ENCODE measurements at places on chromosomes 2 and 18.

DNA sequence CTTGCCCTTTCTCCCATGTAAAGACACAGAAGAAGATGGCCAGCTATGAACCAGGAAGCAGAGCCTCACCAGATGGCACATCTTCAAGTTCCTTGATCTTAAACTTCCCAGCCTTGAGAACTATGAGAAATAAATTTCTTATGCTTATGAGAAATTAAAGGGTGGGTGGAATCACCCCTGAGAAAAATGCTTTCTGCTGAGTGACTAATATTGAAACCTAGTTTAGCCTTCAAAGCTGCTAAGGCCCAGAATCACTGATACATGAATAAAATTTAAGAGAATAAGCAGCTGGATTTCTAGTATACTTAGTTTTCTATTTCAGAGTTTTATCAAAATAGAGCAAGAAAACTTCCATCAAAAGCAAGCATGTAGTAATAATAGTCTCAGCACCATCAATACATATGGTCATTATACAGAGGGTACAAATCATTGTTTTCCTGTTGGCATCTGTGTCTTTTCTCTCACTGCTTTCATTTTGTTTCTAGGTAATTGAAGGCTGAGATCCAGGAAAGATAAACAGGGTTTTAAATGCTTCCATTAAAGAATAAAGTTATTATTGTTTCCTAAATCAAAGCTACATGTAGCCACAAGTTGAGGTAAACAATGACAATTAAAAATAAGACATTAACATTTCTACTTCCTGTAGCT, 53.3 kb upstream of the COL5A2 start:
- no peak for DNase-seq

GRCh38 chr2:176158855-176159662, 2.0 kb downstream of the HOXD3 start:
- DNase-seq, result no peak

DNA sequence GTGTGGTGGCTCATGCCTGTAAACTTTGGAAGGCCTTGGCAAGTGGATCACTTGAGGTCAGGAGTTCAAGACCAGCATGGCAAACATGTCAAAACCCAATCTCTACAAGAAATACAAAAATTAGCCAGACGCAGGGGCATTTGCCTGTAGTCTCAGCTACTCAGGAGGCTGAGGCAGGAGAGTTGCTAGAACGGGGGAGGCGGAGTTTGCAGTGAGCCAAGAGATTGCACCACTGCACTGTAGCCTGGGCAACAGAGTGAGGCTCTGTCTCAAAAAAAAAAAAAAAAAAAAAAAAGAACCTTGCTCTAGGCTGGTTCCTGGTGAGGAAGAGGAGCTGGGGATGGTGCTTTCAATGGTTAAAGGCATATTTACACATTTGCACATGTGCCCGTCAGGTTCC, 129.4 kb downstream of the LYPD6B start:
- no peak for DNase-seq

GRCh38 chr2:209977386-209978239, 24.8 kb upstream of the RPE start:
- DNase-seq, result no peak

- DNase-seq, result no peak
These were observed 678.9 kb downstream of the ARHGAP15 start for GRCh38 chr2:143808166-143808565.

DNA sequence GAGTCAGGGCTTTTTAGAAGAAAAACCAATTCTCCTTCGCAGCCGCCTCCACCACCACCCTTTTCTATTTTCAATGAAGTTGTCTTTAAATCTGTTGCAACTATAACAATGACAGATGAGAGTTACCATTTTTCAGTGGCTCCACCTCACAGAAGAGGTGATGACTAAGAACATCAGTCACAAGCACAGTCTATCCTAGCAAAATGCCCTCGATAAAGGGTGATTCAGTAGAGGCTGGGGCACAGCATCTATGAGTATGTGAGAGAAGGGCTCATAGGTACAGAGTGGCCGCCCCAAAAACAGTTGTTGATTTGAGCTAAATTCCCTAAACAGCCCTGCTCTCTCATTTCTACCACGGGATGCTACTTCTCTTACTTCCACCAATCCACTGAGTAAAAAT, 310.8 kb upstream of the MGAT5 start:
- no peak for DNase-seq

- DNase-seq, result no peak
These were observed 128.1 kb downstream of the MTCL1 start for GRCh38 chr18:8833480-8833879.

All from PC-9 (cell line).